Anterior cingulate cortex (tissue), 58 donors: ENCODE measurements at places on chromosomes 16 and 17.

GRCh38 chr17:61394630-61395408 is 4.8 kb upstream of the TBX2 start:
- DNase-seq: no peak

DNA sequence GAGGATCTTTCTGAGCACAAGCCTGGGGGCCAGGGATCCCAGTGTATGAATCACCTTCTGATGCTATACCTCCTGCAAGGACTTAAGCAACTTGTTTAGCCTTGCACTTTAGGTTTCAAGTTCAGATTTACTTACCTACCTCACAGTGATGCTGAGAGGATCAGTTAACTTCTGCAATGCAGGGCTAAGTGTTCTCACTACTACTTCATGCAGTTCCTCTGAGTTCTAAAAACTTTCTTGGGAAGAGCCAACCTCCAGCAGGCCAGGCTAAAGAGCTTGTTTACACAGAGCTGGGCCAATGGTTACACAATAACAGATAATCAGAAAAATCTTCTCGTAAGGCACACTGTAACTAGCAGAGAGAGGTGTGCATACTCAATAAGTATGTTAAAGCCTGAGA is 13.0 kb downstream of the VEZF1 start:
- DNase-seq: no peak

DNA sequence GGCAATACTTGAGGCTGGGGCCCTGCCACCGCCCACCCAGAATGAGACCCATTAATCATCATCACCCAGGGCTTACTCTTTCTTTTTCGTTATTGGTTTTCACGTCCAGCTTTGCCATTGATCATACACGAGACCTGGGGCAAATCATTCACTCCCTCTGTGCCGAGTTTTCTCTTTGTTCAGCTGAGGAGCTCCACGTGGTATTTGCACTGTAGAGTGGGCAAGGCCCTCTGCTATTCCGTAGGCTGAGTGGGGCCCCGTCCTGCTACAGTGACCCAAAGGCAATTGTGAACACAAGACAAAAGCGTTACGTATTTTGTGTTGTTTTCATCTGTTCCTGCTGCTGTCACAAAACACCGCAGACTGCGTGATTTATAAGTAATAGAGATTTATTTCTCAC is 23.6 kb upstream of the CBX2 start:
- no peak for DNase-seq

- DNase-seq: no peak
These were observed 3.2 kb downstream of the CBX4 start for GRCh38 chr17:79835953-79836509.

DNA sequence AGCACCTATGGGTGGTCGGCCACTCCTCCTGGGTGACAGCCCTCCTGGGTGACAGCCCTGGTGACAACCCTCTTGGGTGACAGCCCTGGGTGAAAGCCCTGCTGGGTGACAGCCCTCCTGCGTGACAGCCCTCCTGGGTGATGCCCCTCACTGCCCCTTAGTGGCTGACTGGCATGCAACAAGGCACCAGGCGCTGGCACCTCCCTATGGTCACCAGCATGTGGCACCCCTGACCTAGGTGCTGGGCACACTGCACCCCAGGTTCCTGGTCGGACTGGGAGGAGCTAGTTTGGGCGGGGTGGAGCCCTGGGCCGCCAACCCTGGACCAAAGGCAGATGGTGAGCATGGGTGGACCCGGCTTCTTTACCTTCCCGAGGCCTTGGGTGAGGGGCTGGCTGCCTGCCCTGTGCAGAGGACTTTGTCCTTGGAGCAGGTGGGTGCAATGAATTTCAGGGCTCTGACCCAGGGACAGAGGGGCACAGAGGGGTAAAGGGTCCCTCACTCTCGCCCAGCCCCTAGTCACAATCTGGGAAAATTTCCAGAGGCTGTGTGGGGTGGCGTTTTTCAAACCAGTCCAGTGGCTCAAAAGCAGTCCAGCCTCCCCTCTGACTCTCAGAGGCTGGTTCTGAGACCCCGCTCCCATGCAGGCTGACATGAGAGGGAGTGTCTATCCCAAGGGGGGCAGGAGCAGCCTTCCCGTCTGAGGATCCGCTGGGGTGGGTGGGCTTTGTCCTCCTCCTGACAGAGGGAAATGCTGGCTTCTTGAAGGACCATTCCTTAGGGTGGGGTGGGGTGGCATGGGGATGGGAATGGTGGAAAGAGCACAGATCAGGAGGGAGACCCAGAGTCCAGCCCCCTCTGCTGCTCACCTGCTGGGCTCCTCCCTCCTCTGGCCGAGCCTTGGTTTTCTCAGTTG is 25.9 kb upstream of the TNFRSF13B start:
- DNase-seq: no peak

DNA sequence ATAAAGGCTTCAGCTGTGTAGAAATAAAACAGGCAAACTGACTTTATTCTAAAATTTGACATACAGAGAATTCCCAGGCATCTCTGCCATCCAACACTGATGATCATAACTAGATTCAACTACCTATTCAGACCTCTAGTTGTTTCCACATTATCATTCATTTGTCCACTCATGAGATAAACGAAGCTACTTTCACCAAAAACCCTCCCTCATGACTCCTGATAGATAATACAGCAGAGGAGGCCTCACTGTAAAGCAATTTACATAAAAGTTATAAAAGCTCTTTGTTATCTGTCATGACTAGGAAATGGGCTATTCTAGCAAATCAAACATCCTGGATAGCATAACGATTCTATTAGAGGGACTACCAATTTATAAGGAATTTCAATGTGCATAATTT is 19.6 kb upstream of the RFFL start:
- DNase-seq: no peak

DNA sequence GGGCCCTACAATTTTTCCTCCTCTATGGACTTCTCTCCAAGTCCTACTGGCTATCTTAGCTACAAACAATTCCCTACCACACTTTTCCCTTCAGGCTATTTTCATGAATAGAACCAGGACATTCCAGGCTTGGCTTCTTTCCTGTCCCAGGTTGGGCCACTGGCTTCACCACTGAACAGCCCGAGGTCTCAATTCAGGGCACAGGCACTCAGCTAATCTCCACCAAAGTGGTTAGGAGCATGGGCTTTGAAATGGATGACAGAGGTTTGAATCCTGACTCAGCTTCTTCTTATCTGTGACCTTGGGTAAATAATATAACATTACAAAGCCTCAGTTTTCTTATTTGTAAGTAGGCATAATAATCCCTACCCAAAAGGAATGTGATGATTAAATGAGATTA is 50.9 kb upstream of the ZNF629 start:
- no peak for DNase-seq

DNA sequence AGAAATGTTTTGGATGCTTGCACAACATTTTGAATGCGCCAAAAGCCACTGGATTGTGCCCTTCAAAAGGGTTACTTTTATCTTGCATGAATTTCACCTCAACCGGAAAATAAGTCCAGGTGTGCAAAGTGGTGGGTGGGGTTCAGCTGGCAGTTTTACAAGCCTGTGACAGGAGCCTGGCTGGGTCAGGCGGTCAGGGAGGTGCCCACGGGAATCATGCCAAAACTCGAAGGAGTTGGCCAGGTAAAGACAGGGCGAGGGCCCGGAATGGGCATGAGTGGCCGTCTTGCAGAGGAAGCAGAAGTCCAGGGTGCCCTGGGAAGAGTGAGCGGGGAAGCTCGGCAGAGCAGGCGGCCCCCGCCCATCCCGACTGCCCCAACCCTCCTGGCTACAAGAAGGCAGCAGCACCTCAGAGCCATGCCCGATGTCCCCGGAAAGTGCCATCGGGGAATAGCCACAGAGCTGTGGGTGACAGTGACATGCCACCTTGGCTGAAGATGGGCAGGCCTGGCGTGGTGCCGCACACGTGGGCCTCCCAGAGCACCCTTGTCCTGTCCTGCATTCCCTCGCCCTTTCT is 19.1 kb upstream of the CACNG1 start:
- no peak for DNase-seq

GRCh38 chr16:8323153-8323552 is 267.2 kb downstream of the TMEM114 start:
- no peak for DNase-seq

- DNase-seq: no peak
These were observed 11.5 kb downstream of the SLC35B1 start for GRCh38 chr17:49696233-49696761.

DNA sequence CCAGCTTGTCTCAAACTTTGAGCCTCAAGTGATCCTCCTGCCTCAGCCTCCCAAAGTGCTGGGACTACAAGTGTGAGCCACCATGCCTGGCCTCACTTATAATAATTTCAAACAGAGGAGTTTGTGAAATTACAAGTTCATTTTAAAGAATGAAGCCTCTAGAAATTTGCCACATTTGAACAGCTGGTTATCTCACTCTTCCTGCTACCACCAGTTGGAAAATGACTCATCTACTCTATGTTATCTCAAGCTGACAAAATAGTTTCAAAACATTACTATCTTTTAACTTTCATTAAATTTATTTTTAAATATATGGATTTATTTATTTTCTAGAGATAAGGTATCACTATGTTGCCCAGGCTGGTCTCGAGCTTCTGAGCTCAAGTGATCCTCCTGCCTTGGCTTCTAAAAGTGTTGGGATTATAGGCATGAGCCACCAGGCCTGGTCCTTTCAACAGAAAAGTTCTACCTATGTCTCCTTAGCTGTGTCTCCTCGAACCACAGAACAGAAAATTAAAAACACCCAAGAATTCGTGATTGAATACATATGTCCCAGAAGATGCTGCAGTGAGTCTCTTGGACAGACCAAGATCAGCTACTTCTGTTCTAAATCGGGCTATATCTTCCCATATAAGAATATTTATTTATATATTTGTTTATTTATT is 47.6 kb downstream of the MYH13 start:
- DNase-seq: no peak

GRCh38 chr17:79607940-79608623 is 2.8 kb downstream of the RBFOX3 start:
- no peak for DNase-seq

- no peak for DNase-seq
These were observed 270.1 kb downstream of the PHKB start for GRCh38 chr16:47731252-47731651.

DNA sequence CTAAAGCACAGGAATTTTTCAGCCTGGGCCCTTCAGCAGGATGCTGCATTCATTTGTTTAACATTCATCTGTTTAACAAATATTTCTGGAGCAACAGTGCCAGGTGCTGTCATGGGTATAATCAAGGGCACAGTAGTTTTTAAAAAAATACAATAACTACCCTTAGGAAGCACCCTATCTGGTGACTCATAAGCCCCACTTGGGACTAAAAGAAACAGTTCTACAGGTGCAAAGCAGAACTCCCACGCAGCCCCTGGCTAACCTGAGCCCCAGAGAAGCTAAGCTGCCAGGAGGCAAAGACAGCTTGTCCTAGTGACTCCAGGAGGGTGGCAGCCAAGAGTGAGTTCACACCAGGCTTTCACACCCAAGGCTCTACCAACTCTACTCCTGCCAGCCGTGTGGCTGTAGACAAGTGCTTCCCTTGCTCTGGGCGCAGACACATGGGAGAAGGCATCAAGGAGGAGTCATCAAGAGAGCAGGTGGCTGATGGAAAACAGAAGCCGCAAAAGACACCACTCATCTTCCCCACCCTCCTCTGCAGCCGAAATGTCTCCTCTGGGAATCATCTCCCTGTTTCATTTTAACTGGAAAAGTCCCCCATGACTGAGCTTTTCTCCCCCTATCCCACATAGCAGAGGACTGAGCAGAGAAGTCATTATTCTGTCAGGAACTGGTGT is 14.4 kb downstream of the CUEDC1 start:
- DNase-seq: no peak

GRCh38 chr17:45293413-45294211 is 23.2 kb downstream of the MAP3K14 start:
- peak; percentile 34 for DNase-seq
